ENCODE measurements at places on chromosomes 1 and 21.

DNA sequence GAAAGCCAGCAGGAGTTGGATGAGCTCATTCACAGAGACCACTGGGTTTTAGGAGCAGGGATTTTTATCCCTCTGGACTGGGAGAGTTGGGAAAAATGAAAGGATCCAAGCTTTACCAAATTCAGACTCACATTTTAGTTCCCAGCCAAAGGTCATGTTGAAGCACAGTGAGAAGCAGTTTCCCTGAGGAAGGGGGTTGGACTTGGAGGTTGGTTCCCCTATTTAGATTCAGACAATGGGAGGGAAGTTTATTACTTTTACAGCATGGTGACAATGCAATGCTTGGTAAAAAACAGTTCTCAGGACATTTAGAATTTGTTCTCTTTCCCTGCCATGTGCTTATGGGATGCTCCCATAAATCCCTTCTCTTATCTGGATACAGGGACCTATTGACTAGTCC is 57.3 kb upstream of the ZNF648 start:
- no peak for DNase-seq

DNA sequence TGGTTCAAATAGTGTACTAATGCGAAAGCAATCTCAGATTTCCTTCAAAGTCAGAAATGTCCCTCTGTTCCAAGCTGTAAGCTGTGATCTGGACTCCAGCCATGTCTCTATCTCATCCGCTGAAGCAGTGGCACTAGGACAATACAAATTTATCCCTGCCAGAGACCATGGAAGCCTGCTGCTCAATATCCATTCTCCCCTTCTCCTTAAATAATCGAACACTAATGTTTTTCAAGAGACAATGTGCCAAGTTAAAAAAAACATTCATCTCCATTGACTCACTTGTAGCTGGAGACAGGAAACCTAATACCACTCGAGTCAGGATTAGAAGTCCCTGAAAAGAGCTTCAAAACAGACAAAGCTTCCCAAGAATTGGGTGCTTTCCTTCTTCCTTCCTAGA is 38.5 kb upstream of the PGBD5 start:
- DNase-seq = no peak

DNA sequence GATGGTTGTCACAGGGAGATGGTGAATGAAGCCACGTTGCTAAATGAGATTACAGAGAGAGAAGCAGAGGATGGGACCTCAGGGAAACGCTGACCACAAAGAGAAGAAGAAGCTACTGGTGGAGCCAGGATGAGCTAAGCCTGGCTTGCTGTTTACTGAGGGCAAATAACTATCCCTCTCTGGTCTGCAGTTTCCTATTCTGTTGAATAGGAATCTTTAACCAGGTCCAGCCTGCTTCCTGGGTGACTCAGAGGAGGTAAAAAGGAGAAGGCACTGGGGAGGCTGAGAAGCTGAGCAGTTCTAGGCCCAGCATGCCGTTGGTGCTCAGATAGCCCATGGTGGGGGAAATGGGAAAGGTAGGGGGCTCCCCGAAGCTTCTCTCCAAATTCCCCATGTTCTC is 29.6 kb downstream of the DMBX1 start:
- no peak for DNase-seq

- no peak for DNase-seq
These were observed 4.1 kb downstream of the PALMD start for GRCh38 chr1:99650030-99650429.

DNA sequence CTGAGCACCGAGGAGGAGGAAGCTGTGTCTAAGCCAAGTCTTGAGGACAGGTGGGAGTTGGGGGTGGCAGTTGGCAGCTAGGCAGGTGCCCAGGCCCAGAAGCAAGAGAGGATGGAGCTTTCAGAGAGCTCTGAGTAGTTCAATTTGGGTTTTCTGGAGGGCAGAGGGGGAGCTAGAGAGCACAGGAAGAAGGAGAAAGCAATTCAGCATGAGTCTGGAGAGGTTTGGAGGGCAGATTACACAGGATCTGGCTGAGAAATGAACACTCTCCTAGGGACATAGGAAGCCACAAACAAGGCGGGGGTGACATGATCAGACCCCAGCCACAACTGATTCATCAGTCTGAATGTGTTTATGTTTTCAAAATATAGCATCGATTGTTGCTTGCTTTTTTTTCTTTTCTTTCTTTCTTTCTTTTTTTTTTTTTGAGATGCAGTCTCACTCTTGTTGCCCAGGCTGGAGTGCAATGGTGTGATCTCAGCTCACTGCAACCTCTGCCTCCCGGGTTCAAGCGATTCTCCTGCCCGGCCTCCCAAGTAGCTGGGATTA is 23.8 kb downstream of the PTPRF start:
- no peak for DNase-seq

DNA sequence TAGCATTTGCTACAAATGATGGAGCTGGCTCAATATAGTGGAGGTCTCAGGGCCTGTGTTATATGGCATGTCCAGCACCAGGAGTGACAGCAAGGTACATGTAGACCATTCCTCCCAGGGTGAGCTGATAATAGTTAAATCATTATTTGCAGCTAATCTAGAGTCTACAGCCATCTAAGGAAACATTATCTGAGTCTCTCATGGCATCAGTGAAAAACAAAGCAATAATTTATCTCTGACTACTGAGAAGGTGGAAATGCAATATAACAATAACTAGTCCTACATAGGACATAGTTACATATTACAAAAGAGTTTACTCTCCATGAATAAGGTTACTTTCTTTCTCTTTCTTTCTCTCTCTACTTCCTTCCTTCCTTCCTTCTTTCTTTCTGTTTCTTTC is 143.4 kb upstream of the KCNK2 start:
- no peak for DNase-seq
